ENCODE measurements at places on chromosomes 12 and 14.
A peak's percentile ranks its signal among the peaks of the same experiment; 100 is the strongest.

DNA sequence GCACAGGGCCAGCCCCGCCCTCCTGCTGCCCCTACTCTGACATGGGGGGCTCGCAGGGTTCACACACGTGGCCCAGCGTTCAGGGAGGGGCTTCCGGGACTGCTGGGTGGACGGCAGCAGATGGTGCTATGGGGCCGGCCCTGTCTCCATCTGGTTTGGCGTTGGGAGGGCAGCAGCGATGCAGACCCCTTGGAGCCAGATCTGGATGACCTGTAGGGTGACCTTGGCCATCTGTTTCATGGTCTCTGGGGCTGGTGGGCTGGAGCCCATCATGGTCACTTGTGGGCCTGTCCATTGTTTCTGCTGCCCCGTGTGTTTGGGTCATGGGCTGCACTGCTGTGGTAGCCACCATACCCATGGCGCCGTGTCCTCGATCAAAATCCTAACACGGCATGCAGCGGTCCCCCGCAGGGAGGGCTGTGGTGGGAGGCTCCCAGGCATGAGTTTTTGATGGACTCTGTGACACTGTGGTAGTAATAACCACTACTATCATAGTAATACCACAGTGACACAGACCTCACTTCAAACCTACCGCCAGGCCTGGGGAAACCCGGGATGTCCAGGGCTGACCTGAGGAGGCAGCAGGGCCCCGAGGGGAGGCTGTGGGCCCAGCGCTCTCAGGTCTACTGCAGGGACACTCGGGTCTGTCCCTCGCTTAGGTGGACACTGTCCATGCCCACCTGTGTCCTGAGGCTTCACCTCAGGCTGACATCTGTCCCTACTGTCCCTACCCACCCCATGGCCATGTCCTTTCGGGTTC lies 359.4 kb downstream of the TMEM121 start:
- DNase-seq = no peak

- DNase-seq = no peak
Measured at GRCh38 chr14:31164115-31164514, 43.5 kb downstream of the HECTD1 start.

- no peak for DNase-seq
Measured at GRCh38 chr12:90027889-90028634, 319.4 kb upstream of the ATP2B1 start.

- no peak for DNase-seq
Measured at GRCh38 chr12:56029666-56030293, 8.9 kb downstream of the IKZF4 start.

- peak; percentile 40 for DNase-seq
Measured at GRCh38 chr14:89911010-89911919, 43.3 kb downstream of the EFCAB11 start.

DNA sequence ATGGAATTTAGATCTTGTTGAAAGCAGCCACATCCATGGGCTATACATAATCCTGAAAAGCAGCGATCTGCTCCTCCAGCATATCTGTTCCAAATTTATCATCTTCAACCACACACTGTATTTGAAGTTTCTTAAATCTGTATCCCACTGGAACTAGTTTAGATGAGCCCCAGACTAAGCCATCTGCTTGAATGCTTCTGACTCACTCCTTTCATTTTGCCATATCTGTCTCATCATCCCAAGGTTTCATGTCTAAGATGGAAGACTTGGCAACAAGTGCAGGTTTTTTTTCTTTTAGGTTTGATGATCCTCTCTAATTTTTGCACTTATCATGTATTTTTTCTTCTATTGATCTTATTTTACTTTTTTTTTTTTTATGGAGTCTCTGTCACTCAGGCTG lies 54.4 kb upstream of the TMEM263 start:
- no peak for DNase-seq

GRCh38 chr14:42149609-42150261 lies 543.1 kb downstream of the LRFN5 start:
- DNase-seq = no peak

GRCh38 chr14:64501411-64502171 lies 2.0 kb downstream of the ZBTB25 start:
- DNase-seq = peak; percentile 81

- DNase-seq = peak; percentile 25
Measured at GRCh38 chr14:96852823-96853422, 55.7 kb downstream of the VRK1 start.

GRCh38 chr14:52265253-52265652 lies 2.2 kb upstream of the PTGDR start:
- no peak for DNase-seq

GRCh38 chr12:40137252-40137651 lies 31.4 kb upstream of the SLC2A13 start:
- DNase-seq = no peak

GRCh38 chr12:48775991-48776649 lies 12.8 kb downstream of the ADCY6 start:
- DNase-seq = no peak

DNA sequence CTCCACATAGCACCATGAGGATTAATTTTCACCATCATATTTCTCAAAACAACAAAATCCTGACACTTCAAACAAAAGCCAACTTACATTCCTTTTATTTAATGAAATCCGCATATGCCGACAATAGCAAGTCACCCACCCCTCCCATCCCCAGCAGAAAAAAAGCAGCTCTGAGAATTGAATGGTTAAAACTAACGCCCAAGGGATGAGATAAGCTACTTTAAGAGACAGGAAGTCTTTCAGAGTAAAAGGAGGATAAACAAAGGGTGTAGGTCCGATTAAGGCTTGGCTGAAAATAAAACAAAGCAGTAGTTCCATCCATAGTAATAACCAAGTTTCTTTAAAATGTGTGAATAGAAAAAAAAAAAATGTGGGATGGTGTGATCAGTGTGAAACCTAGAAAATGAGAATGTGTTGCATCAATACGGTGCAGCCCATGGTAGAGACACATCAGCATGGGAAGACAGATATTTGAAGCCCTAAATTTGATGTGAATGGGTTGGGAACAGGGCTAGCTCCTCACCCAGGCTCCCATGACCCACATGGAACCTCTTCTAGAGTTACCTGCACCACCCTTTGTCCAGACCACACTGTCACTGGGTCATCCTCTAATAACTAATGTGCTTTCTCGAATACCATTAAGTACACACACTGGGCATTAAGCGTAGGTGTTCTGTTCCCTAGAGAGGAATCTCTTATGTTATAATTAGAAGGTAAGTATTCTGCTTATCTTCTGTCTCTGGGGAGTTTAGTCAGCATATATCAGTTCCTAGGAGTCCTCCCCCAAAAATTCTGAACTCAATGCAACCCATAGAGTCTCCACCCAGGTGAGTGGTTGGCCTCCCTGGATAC lies 31.7 kb downstream of the RTRAF start:
- no peak for DNase-seq

DNA sequence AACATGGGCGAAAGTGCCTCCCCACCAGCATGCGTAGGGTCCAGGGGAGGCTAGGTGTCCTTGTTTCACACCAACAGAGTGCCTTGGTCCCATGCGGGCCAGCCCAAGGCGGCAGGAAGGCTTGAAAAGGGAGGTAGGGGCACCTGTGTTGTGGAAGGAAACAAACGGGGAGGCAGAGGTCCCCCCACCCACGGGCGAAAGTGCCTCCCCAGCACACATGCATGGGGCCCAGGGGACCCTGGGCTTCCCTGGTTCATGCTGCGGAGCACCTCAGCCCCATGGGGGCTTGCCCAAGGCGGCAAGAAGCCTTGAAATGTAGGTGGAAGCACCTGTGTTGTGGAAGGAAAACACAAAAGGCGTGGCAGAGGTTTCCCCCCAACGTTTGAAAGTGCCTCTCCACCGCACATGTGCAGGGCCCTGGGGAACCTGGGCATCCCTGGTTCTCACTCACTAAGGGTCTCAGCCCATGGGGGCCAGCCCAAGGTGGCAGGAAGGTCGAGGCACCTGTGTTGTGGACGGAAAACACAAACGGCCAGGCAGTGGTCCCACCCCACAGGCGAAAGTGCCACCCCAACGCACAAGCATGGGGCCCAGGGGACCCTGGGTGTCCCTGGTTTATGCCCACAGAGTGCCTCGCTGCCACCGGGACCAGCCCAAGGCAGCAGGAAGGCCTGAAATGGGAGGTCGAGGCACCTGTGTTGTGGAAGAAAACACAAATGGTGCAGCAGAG lies 374.7 kb downstream of the ALG10 start:
- no peak for DNase-seq

DNA sequence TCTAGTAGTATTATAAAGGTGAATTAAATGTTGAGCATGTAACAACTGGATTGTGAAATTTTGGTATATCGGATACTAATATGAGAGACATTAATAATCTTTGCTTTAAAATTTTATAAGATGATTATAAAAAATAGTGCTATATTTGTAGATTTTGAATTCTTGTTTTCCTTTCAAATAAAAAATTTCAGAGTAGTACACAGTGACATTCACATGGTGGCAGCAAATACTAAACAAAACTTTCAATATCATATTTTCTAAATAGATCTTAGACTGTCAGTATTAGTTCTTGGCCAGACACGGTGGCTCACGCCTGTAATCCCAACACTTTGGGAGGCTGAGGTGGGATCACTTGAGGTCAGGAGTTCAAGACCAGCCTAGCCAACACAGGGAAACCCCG lies 166.0 kb downstream of the NAV3 start:
- DNase-seq = no peak

- DNase-seq = peak; percentile 48
Measured at GRCh38 chr12:2052826-2053678, at the start of gene CACNA1C. Gene CACNA1C, plus strand, starts transcription at chr12:2052987. Its CDS starts 576 bp downstream, at chr12:2053563.

- DNase-seq = no peak
Measured at GRCh38 chr12:100468126-100468525, 5.5 kb upstream of the NR1H4 start.

DNA sequence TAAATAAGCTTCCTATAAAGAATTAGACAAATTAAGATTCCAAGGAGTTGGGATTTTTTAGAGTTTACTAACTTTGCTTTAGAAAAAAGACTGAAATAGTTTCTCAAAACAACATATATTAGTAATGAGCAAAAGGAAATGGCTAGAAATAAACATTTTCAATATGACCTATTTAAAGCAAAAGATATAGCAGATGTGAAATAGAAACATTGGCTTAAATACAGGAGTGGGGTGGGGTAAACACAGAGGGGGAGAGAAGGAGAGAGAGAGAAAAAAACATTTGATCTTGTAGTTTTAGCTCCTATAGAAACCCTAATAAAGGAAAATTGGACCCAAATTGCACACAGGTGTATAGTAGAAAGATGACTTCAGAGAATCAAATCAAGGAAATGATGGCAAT lies 794.5 kb downstream of the MED13L start:
- DNase-seq = no peak

DNA sequence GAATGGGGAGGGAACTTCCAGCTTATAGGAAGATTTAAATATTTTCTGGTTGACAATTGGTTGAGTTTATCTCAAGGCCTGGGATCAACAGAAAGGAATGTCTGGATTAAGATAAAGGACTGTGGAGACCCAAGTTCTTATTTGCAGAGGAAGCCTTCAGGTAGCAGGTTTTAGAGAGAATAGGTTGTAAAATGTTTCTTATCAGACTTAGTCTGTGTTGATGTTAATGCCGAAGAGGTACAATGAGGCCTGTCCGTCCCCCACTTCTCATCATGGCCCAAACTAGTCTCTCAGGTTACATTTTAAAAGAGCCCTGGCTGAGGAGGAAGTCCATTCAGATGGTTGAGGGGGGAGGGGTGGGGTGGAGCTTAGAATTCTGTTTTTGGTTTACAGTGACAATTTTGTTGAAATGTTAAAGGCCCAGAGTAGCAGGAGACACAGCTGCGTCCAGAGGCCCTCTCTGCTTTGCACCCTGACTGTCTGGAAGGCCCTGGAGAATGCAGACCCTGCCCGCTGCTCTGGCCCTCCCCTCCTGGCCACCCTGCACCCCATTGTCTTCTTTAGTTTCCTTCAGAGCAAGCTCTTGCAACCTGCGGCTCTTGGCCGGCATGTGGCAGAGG lies 672.5 kb upstream of the TMEM132C start:
- no peak for DNase-seq

GRCh38 chr12:11581179-11581755 lies 68.2 kb upstream of the ETV6 start:
- peak; percentile 48 for DNase-seq
